ENCODE measurements at places on chromosomes 4 and X.

DNA sequence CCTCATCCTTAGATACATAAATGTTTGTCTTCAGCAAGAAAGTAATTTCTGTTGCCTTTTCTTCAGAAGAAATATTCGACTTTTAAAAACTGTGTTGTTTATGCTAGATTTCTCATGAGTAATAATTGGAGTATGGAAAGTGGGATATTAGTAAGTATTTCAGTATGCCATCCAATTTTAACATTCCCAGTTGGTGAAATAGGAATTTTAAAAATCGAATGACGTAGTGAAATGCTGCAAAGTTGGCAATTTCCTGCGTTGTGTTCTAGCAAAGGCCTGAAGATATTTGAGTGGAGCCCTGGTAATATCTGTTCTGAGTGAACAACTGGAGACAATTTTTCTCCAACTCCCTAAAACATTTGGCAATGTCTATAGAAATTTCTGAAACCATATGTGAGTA, 190.1 kb downstream of the ZNF330 start:
- no peak for DNase-seq

DNA sequence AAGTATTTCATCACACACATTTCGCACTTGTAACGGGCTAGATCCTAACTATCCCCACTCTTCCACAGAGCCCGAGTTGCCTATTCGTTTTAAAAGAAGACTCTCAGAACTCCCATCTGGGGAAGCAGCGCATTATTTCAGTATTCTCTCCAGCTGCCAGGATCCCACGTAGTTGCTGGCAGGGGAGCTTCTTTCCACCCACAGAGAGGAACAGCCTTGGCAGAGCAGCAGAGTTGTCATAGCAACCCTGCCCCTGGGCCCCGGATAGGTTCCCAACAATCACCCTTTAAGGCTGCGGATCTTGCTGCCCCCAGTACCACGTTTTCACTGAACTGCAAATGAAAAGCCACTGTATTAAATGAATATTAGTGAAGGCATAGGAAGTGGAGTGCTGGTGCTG, 106.7 kb downstream of the GPM6A start:
- no peak for DNase-seq

DNA sequence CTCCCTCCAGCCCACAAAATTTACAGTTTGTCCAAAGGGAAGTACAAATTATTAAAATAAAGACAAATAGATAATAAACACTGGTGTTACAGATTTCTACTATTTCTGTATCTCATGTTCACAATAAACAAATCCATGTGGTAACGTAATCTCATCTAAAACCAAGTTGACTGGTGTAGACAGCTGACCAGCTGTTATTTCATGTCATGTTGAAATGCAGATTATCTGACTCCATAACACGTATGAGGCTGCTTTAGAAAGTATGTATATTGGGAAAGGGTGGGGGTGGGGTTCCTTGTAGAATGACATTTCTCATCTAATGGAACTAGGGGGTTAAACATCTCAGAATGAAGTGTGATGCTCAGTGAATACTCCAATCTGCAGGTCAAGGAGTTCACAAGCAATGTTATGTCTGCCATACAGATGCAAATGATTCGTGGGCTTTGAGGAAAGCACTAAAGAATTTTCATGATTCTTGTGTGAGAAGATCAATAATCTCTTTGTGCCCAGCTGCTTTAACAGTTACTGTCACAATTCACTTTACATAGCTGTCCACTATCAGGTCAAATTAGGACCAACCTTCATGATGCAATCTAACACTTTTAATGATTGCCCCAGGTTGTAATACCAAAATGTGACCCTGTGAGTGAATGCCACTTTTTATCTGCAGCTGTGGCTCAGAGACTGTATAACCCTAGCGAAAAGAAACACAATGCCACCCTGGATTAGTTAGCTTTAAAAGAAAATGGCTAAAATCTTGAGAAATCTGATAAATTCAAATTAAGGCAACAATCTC, 114.0 kb downstream of the ENOX2 start:
- no peak for DNase-seq

GRCh38 chr4:76755756-76756155, 142.2 kb downstream of the SOWAHB start:
- no peak for DNase-seq

GRCh38 chr4:17961249-17961648, 60.3 kb downstream of the LCORL start:
- DNase-seq, result no peak

GRCh38 chr4:6527683-6528595, 47.0 kb upstream of the MAN2B2 start:
- no peak for DNase-seq

GRCh38 chr4:1288786-1289185, 905 bp upstream of the MAEA start:
- DNase-seq, result no peak
